ENCODE measurements at places on chromosomes 4 and X.

GRCh38 chr4:158826882-158827281, 58.1 kb downstream of the FNIP2 start:
- no peak for DNase-seq

DNA sequence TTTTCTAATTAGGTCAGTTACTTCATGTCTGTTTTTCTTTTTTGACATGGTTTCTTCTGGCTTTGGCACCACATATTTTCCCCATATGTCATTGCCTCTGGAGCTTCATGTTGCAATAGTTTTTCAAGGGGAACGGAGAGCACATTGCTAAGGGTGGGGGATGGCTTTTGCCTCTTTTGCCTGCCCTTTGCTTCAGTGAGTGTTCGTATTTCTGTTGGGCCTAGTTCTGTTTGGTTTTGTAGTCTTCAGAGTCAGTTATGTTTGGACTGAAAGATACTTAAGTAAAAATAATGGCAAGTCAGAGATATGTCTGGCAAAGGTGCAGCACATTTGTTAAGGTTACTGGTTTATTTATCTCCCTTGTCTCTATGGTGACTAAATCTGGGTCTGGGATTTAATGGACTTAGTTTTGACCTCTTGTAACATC, 29.1 kb downstream of the FHL1 start:
- no peak for DNase-seq

DNA sequence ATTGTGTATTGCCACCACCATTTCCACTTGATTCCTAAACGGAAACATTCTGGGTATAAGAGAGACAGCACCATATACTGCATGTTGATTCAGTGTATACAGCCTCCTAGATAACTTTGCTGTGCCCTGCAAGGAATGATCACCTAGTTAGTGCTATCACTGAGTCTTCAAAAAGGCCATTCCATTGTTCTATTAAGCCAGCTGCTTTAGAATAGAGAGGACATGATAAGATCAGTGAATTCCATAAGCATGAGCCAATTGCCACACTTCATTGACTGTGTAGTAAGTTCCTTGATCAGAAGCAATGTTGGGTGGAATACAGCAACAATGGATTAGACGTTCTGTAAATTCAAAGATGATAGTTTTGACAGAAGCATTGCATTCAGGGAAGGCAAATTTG, 1047.3 kb downstream of the PCDH18 start:
- no peak for DNase-seq

- DNase-seq, result peak; percentile 60
These were observed 248.1 kb downstream of the C4orf33 start for GRCh38 chr4:129344058-129344457.

DNA sequence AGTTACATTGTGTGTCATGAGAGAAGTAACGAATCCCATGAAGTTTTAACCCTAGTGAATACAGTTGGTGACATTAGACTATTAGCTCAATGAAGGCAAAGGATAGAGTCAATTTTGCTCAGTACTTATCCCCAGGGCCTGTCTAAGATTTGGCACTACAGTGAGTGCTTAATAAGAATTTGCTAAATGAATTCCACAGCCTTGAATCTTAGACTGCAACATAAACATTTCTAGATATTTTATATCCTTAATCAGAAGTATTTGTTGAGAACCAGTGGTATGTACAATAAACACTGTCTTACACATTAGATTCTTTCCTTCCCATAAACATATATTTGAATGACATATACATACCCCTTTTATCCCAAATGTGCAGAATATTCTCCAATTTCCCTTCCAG, 223.0 kb downstream of the NSUN7 start:
- DNase-seq, result no peak

GRCh38 chr4:76699751-76700310, 198.1 kb downstream of the SOWAHB start:
- DNase-seq, result no peak
